Stimulated activated CD4-positive, alpha-beta T cell treated with anti-CD3 and anti-CD28 coated beads, Interleukin-15, amount 100 ng/mL, for 1 hour (primary cell): ENCODE measurements at places on chromosomes 2 and 18.

GRCh38 chr2:26454561-26455001, 23.3 kb downstream of the OTOF start:
- DNase-seq: no peak

- DNase-seq: no peak
These were observed 18.6 kb downstream of the ERMN start for GRCh38 chr2:157307021-157307420.

DNA sequence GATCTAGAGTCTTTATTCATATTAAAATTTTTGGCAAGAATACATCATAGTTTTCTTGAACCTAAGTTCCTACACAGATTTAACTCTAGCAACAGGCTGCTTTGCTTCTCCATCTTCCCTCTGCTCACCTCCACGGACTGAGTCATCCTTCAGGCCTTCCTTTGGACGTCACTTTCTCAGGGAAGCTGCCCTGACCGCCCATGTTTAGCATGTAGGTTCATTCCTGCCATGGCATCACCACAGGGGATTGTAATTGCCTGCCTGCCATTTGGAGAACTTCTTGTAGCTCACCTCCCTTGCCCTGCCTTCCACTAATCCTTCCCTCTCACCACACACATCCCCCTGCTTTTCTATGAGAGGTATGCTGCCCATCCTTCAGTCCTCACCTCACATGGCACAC, 43.9 kb upstream of the B3GNT2 start:
- no peak for DNase-seq

DNA sequence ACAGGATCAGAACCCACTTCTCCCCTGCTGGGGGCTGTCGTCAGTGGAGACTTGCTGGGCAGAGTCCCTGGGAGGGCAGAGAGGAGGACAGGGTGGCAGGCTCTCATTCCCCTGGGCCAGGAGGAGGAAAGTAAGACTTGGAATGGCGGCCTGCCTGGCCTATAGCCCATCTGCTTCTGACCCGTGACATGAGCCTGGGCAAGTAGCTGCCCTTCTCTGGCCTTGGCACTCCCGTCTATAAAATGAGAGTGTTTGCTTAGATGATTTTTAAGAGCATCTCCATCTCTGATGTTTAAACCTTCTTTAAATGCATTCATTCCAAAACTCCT, 173.0 kb downstream of the DDX1 start:
- DNase-seq: no peak

- no peak for DNase-seq
These were observed 45.4 kb downstream of the FER1L5 start for GRCh38 chr2:96687711-96688640.

GRCh38 chr18:32326450-32327308, 136.8 kb downstream of the MEP1B start:
- no peak for DNase-seq

GRCh38 chr2:226611944-226612318, 187.7 kb downstream of the IRS1 start:
- DNase-seq: no peak

DNA sequence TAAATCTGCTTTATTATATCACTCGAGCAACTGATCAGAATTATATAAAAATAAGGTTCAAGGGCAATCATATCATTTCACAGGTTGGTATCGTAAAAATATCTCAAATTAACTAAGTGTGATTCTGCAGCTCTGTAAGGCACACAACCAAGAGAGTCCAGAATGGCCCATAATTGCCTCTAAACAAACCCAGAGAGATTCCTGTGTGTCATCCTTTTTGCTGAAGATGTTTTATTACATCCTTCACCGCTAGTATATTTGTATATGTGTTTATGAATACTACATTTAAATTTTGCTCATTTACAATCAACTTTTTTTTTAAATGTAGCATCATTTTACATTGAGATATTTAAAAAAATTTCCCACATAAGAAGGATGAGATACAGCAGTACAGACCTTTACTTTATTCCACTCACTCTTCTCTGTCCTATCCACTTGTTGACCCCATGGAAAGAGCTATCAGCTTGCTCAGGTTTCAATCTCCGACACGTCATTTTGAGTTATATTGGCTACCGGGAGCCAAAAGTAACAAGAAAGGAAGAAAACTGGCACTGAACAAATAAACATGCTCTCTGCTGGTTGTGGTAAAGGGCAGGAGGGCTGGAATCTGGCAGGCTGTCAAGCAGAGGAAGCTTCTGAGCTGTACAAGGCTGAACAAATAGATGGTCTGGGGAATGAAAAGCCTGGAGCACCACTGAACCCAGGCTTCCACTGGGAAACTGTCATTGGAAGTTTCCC, 23.1 kb downstream of the PLA2R1 start:
- no peak for DNase-seq

DNA sequence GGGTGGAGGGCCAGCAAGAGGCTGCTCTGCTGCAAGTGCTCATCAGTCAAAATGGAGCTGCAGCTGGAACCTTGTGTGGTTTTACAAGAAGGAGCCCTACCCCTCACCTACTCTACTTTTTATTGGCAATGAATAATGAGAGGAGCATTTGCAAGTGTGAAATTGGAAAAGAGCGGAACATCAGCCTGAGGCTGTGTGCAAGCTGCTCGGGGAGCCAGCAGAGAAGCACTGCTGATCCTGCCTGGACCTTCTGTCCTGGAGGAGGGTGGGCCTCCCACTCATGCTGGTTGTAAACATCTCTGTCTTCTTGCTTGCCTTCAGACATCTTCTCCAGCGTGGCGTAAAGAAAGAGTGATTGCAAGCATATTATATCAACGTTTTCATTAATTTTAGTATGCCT, 256.2 kb downstream of the DLGAP1 start:
- DNase-seq: no peak

DNA sequence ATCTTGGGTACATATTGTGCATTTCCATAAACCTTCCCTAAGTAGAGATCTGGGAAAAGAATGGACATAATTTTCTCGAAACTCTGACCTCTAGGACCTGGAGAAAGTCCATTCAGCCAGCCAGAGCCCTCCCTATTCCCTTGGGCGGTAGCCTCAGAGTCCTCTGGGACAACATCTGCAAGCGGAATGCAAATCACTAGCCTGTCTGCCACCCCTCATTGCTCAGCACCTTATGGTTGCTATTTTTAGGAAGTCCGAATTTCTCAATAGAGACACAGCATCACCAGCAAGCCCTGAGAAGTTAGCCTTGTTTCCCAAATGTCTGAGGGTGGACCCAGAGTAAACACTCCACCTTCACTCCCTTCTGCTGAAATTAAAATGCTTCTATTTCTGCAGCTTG, 17.6 kb upstream of the CD28 start:
- DNase-seq: no peak

DNA sequence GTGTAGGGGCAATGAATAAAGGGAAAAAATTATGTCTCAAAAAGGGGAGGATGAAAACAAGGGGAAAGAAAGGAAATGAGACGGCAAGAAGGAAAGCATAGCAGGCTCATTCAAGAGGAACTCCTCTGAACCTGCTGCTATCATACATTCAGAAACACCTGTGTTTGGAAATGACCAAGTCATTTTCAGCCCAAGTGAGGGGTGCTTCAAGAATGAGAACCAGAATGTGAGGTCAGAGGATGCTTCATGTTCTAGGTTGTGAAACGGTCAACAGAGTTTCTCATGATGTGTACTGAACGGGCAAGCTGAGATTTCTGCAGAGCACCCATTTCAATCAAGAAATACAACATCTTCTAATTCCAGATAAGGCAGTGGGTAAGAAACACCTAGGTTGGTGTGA, 1367.2 kb upstream of the CELF4 start:
- no peak for DNase-seq
